ENCODE measurements at places on chromosomes 7 and 10. TPM values are rescaled to one million over a fixed set of nuclear protein-coding genes. Genes with fewer than 3 reads are reported as not detected.

- no peak overlapping the region for H3K27ac ChIP-seq
- no peaks in the 10 kb centered on the region for H3K36me3 ChIP-seq
- DNase-seq: no peak
- H3K27me3 ChIP-seq: no peaks in the 10 kb centered on the region
- H3K4me3 ChIP-seq: no peak overlapping the region
- peaks cover 18% of the 10 kb centered on the region for H3K4me1 ChIP-seq
These were observed 3.5 kb downstream of the SH2D4B start for GRCh38 chr10:80540981-80541750.

GRCh38 chr10:52780391-52781155 lies 8.0 kb upstream of the MBL2 start:
- no peaks in the 10 kb centered on the region for H3K27me3 ChIP-seq
- no peak overlapping the region for H3K27ac ChIP-seq
- no peak overlapping the region for H3K4me3 ChIP-seq
- no peaks in the 10 kb centered on the region for H3K36me3 ChIP-seq
- DNase-seq: no peak

DNA sequence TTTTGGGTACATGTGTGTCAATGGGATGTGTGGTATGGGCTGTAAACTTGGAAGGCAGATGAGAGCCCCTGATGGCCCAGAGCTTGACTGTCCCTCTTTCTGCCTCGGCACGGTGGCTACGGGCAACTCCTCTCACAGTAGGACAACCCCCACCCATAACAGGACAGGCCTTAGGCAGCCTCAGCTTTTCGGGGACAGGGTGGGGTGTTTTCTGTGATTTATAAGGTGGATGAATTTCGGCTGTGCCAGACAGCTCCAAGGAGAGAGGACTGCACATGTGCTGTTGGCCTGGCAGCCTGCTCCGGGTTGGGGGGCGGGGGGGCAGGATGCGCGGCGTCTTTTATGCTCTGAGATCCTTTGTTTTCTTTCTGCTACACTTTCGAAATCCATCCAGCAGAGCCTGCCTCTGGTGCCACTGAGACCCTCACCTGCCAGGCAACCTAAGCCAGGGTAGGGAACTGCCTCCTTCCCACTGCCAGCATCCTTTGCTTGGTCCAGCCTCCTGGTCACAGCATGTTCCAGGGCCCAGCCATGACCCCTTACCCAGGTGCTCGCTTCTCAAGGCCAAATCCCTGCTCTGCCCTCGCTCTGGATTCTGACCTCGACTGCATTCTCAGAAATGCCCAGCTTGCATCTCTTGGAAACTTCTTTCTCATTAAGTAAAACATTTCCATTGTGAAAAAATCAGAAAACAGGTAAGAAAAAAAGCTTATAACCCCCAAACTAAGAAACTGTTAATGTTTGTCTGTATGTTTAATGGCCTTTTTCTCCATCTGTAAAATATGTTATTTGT lies 15.4 kb upstream of the BTBD16 start:
- no peak overlapping the region for H3K4me3 ChIP-seq
- no peaks in the 10 kb centered on the region for H3K4me1 ChIP-seq
- H3K27ac ChIP-seq: no peak overlapping the region
- no peaks in the 10 kb centered on the region for H3K36me3 ChIP-seq

DNA sequence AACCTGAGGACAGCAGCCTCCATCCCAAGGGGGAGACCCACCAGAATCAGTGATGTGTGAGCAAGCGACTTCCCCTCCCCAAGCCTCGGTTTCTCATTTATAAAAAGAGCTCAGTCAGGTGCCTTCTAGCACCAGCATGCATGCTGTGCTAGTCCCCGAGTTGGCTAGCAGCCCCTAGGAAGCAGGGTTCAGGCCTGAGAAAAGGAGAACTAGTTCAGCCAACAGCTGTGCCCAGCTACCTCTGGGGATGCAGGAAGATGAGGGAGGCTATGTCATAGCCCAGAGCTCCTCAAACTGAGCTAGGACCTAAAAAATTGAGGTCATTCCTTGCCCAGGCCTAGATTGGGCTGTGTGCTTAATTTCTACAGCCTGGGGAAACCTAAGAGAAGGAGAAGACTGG lies 13.7 kb downstream of the DRGX start:
- peaks cover 10% of the 10 kb centered on the region for H3K27me3 ChIP-seq
- H3K4me3 ChIP-seq: no peak overlapping the region
- no peak overlapping the region for H3K27ac ChIP-seq

DNA sequence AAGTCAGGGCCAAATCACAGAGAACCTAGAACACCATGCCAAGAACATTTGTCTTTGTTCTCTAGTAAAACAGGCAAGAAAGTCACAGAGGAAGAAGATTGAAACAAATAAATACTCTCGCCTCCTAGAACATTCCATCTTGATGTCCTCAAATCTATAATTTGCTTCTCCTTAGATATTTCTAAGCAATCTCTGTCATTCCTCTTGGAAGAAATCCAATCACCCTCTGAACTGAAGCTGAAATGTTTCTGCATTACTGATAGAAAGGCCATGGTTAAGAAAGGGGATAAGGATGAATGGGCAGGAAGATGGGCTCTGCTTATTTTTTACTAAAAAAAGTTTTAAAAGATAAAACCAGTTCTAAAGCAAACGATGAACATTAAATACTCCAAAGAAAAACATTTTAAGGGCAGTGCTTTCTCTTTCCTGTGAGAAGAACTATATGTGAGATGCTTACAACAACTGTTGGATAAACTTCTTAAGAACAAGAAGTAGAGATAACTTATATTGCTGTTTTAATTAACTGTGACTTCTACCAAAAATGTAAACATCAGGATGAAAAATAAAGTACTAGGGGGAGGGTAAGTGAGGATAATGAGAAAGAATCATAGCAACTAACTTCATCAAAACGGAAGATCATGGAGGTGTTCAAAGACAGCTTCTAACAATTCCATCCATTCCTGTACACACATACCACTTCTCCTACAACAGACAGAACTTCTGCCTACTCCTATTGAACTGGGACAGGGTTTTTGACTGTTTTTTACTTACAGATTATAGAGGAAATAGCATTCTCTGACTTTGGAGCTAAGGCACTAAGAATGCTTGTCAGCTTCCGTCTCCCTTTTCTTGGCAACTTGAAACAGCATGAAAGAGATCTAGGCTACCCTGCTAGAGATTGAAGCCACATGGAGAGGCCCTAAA lies 153.0 kb upstream of the LRRTM3 start:
- no peaks in the 10 kb centered on the region for H3K27me3 ChIP-seq
- H3K27ac ChIP-seq: no peak overlapping the region
- no peaks in the 10 kb centered on the region for H3K36me3 ChIP-seq
- no peaks in the 10 kb centered on the region for H3K4me1 ChIP-seq

DNA sequence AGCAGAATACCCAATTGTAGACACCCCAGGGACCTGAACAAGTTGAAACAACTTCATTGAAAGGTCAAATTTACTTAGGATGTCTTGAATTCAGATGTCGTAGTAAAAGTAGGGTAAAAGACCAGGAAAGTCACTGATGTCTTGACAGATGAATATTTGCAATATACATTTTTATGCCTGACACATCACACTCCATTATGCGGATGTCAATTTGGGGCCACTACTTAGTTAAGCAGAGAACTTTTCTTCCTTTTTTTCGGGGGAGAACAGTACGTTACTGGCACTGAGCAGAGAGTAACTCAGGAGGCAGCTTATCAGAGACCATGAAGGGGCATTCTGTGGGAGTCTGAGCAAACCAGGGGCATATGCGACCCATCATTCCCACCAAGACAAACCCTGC lies 4.9 kb downstream of the ITGA8 start:
- no peak for DNase-seq
- peaks cover 50% of the 10 kb centered on the region for H3K27me3 ChIP-seq
- no peaks in the 10 kb centered on the region for H3K36me3 ChIP-seq
- no peak overlapping the region for H3K27ac ChIP-seq

GRCh38 chr7:22356701-22357310 lies at the start of gene RAPGEF5:
TSS of gene RAPGEF5 (minus strand) at chr7:22357154. CDS start at chr7:22357060, 94 bp downstream.
- peak within 1 kb of the TSS; percentile 82 for H3K27ac ChIP-seq
- peak within 1 kb of the TSS; percentile 77 for H3K4me3 ChIP-seq
- DNase-seq: peak; percentile 10
- no peaks in the 10 kb centered on the region for H3K36me3 ChIP-seq

ASB15 gene
- not detected for total RNA-seq

GRCh38 chr7:42350801-42351200 lies 113.8 kb upstream of the GLI3 start:
- no peak for DNase-seq
- H3K27ac ChIP-seq: no peak overlapping the region
- no peaks in the 10 kb centered on the region for H3K36me3 ChIP-seq
- no peak overlapping the region for H3K4me3 ChIP-seq
- H3K4me1 ChIP-seq: no peaks in the 10 kb centered on the region

- H3K4me1 ChIP-seq: no peaks in the 10 kb centered on the region
- H3K4me3 ChIP-seq: no peak overlapping the region
- no peak overlapping the region for H3K27ac ChIP-seq
- no peak for DNase-seq
- H3K27me3 ChIP-seq: no peaks in the 10 kb centered on the region
These were observed 46.0 kb downstream of the CDC123 start for GRCh38 chr10:12241810-12242529.

DNA sequence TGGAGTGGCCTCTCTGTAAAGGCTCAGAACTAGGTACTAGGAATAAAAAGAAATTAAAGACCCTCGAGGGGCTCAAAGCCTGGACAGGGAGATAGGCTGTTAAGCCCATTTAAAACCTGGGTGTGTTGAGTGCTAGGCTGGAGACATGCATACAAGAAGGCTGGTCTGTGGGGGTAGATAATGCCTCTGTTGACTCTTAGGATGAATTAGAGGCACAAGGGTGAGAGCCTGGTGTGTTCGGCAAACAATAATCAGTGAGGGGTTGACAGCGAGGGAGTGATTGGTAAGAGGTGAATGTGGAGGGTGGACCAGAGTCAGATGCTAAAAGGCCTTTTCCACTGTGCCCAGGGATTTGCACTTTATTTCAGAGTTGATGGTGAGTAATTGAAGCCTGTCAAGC lies 12.7 kb downstream of the GSTO2 start:
- no peak for DNase-seq
- no peaks in the 10 kb centered on the region for H3K27me3 ChIP-seq
- H3K4me3 ChIP-seq: no peak overlapping the region
- H3K27ac ChIP-seq: no peak overlapping the region
- H3K36me3 ChIP-seq: peaks cover 56% of the 10 kb centered on the region

DNA sequence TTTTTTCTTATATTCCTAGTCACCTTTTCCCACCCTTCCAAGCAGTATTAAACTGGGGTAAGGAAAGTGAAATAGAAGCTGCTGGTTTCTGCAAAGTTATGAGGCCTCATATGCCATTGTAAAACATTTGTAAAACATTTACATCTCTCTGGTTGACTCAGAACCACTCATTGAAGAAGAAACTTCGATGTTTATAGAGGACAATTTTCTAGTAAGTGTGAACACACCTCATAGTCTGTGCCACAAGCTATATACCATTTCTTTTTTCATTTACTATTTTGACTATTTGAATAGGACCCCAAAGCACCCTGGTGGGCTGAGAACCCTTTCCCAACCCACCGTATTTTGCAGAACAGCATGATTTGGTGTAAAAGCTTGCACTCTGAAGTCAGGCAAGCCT lies 12.9 kb upstream of the ITGB1 start:
- H3K36me3 ChIP-seq: no peaks in the 10 kb centered on the region
- H3K4me3 ChIP-seq: no peak overlapping the region
- DNase-seq: no peak

LUC7L2 gene
- total RNA-seq: 98.8 TPM

GRCh38 chr10:75648854-75649253 lies 217.4 kb downstream of the LRMDA start:
- H3K4me1 ChIP-seq: peaks cover 2% of the 10 kb centered on the region
- H3K4me3 ChIP-seq: no peak overlapping the region
- no peak overlapping the region for H3K27ac ChIP-seq
- no peaks in the 10 kb centered on the region for H3K36me3 ChIP-seq
- peaks cover 29% of the 10 kb centered on the region for H3K27me3 ChIP-seq

CAV1 gene
- 298 TPM for total RNA-seq

HSPA12A gene
- 19.8 TPM for total RNA-seq

- no peak for DNase-seq
- no peaks in the 10 kb centered on the region for H3K36me3 ChIP-seq
- no peak overlapping the region for H3K27ac ChIP-seq
- no peaks in the 10 kb centered on the region for H3K27me3 ChIP-seq
These were observed 41.1 kb upstream of the INPP5A start for GRCh38 chr10:132496360-132497062.

ZNF398 gene
- 14.1 TPM for total RNA-seq

GRCh38 chr10:30359373-30360206 lies 10.5 kb upstream of the MTPAP start:
- peak; percentile 82 for DNase-seq
- H3K36me3 ChIP-seq: no peaks in the 10 kb centered on the region
- H3K27me3 ChIP-seq: no peaks in the 10 kb centered on the region
- no peak overlapping the region for H3K4me3 ChIP-seq
- H3K27ac ChIP-seq: no peak overlapping the region

Data from HCT116 (cell line).